Activated CD4-positive, alpha-beta memory T cell treated with anti-CD3 and anti-CD28 coated beads for 36 hours (primary cell): ENCODE measurements at places on chromosomes 1 and 21.

DNA sequence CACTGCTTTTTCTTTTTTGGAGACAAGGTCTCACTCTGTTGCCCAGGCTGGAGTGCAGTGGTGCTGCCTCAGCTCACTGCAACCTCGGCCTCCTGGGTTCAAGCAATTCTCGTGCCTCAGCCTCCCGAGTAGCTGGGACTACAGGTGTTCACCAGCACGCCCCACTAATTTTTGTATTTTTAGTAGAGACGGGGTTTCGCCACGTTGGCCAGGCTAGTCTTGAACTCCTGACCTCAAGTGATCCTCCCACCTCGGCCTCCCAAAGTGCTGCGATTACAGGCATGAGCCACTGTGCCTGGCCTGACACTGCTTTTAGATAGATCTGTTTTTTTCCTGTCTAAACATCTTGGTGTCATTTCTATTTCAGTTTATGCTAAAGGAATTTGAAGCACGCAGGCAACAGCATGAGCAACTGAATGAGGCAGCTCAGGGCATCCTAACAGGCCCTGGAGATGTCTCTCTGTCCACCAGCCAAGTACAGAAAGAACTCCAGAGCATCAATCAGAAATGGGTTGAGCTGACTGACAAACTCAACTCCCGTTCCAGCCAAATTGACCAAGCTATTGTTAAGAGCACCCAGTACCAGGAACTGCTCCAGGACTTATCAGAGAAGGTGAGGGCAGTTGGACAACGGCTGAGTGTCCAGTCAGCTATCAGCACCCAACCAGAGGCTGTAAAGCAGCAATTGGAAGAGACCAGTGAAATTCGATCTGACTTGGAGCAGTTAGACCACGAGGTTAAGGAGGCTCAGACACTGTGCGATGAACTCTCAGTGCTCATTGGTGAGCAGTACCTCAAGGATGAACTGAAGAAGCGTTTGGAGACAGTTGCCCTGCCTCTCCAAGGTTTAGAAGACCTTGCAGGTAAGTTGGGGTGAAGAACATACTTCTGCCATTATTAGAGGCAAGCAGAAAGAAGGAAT lies 106.1 kb upstream of the BMP8A start:
- DNase-seq: no peak

DNA sequence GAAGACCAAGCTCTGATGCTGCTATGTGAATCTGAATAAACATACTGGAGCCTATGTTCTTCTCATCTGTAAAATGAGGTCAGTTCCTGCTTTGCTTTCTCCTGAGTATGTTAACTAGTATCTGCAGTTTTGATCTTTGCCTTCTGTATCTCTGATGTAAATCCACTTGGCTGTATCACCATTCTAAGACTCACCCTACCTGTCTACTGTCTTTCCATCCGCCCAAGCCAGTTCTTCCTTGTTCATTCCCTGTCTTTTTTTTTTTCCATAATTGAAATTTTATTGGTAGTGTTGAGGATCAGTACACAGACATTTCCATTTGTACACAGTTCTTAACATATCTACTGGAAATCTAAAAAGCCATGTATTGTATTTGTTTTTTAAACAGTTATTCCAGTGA lies 31.3 kb downstream of the MAST2 start:
- DNase-seq: no peak

- DNase-seq: no peak
Measured at GRCh38 chr1:26690157-26690556, 5.7 kb upstream of the ARID1A start.

DNA sequence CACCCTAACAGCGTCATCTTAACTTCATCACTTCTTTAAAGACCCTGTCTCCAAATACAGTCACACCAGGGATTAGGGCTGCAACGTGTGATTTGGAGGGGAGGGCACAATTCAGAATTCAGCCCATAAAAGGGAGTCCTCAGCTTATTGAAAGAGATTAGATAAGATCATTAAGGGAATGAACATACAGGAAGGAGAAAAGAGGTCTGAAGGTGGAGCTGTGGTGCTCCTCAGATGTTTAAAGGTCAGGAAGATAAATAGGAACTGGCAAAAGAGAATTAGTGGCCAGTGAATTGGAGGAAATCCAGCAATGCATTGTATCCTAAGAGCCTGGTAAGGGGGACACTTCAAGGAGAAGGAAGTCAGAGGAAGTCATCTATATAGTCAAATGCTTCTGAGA lies 113.5 kb downstream of the PROX1 start:
- no peak for DNase-seq

DNA sequence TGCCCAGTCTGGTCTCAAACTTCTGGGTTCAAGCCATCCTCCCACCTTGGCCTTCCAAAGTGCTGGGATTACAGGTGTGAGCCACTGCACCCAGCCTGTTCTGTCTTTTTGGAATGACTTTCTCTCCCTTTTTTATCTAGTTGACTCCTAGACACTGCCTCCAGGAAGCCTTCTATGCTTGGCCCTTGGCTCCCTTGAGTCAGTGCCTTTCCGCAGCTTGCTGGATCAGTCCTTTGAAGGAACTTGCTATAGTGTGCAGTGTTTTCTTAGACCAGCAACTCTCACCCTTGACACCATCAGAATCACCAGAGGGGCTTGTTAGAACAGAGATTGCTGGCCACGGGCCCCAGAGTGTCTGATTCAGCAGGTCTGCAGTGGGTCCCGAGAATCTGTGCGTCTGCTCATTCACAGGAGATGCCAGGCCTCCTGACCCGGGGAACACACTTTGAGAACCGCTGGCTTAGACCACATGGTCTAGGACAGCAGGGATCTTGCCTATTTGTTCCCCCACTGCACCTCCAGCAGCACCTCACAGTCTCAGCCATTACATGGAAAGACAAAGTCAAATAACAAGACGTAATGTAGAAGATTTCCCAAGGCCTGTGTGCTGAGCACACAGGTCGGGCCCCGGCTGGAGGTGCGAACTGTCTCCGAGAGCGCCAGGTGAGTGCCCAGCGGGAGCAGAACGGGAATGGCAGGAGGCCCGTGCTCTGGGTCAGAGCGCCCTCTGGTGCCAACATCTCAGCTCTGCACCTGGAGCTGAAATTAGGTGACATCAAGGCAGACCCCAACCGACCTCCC lies 27.4 kb upstream of the CTPS1 start:
- DNase-seq: peak; percentile 73

DNA sequence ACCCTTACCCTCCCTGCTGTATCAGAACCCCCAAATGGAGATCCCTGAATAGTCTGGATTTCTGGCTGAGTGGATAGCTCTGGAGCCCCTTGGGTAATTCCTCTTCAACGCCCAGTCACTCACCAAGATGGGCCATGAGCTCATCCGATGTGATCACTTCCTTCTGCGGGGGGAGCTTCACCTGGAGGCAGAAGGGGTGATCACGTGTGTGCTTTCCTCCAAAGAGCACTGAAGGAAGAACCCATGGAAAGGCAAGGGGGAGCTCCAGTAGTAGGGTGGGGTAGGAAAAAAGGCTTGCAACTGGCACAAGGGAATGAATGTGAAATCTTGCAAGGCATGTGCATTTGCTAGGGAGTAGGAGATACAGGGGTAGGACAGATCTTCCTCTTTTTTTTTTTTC lies 5.1 kb downstream of the MINDY1 start:
- no peak for DNase-seq

DNA sequence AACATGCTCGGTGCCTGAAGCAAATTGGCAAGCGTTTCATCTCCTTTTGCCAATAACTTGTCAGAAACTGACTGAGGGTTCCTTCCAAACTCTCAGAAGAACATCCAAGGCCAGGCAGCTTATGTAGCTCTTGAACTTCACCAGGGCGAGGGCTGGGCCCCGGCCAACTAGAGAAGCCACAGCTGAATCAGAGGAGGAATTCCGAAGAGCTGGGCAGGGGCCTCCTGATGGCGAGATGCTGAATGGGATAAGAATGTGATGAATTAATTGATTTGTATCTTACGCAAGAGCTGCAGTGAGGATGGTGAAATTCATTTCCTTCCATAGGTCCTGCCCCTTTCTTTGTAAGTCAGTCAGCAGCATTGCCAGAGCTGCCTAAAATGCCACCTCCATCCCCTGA lies 345.8 kb downstream of the KIF26B start:
- no peak for DNase-seq

- no peak for DNase-seq
Measured at GRCh38 chr1:153384958-153385580, 5.8 kb downstream of the S100A8 start.

- no peak for DNase-seq
Measured at GRCh38 chr1:176073524-176074157, 133.4 kb downstream of the COP1 start.

DNA sequence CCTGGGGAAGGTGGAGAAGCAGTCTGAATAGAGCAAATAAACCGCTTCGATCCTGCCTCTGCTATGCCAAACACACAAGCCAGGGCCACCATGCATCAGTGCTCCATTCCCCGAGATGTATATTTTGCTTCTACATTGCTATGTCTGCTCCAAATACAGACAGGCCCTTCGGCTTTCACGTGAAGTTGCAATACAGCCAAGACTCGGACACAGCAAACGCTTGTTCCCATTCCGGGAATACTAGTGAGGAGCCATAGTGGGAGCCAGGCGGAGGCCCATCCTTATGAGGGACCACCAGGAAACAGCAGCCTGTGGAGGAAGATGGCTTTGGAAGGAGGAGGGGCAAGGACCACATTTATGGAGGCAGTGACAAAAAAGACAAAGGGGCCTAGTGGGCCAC lies 22.6 kb downstream of the ERI3 start:
- DNase-seq: no peak

DNA sequence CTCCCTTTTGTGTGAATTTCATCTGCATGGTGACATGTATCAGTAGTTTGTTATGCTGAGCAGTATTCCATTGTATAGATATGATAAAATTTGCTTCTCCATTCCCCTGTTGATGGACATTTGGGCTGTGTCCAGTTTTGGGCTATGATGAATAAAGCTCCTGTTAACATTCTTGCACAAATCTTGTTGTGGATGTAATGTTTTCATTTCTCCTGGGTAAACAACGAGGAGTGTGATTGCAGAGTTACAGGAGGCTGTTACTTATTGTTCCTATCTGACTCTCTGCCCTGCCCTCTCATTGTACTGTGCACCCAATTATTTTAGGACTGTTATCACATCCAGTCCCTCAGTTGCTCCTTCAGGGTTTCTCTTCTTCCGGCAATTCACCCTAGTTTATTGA lies 24.2 kb downstream of the MAPKAPK2 start:
- DNase-seq: no peak

- peak; percentile 74 for DNase-seq
Measured at GRCh38 chr1:156383023-156383422, 14.0 kb downstream of the RHBG start.

- DNase-seq: no peak
Measured at GRCh38 chr1:86975993-86976550, 61.6 kb downstream of the HS2ST1 start.

GRCh38 chr1:198143797-198144196 lies 13.0 kb upstream of the NEK7 start:
- no peak for DNase-seq

DNA sequence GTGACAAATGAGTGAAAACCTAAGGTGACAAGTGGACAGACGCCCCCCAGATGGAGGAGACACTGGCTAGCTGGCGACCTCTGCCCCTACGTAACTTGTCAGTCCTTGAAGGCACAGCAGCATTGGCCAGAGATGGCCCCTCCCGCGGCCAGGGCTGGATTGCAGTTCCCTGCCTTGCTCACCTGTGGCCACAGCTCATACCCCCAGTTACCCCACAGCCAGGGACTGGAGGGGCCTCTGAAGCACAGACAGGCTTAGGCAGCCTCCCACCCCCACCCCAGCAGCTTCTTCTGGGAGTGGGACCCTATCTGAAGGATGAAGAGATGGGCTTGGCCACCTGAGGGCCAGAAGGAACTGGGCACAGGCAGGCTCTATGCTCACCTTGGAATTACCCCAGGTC lies 3.7 kb downstream of the HES3 start:
- no peak for DNase-seq

DNA sequence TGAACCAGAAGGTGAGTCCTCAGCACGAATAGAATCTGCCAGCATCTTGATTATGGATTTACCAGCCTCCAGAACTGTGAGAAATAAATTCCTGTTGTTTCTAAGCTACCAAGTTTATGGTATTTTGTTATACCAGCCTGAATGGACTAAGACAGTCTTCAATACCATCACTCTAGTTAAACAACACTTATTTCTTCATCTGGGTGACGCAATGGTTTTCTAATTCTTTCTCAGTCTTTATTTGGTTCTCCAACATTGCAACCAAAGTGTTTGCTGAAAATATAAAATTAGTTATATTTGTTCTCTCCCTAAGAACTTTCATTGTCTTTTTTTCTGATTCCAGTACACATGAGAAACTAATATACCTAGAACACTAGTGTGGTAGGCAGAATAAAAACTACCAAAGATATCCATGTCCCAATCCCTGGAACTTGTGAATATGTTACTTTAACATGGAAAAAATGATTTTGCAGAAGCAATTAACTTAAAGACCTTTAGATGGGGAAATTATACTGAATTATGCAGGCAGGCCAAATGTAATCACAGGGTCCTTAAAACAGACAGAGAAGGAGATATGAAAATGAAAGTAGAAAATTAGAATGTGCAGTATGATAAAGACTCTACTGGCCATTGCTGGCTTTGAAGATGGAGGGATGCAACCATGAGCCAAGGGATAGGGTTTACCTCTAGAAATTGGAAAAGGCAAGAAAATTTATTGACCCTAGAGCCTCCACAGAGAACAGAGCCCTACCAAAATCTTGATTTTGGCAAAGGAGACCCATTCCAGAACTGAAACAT lies 1115.1 kb downstream of the PLA2G4A start:
- DNase-seq: no peak

DNA sequence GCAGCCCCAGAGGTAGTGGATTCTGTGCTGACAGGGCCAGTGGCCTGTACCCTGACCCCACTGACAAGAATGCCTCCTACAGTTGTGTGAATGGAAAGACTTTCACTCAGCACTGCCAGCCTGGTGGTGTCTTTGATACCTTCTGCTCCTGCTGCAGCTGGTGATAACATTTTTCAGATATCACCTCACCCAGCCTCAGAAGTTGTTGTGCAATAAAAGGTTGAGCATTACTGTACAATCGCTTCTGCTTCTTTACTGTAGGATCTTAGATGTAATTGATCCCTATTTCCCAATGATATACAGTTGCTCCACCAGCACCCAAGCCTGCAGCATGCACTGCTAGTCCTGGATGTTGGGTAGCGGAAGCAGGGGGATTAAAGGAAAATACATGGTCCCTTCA lies 4.8 kb upstream of the CHIA start:
- DNase-seq: no peak

GRCh38 chr1:154775621-154776605 lies 94.2 kb downstream of the KCNN3 start:
- no peak for DNase-seq

DNA sequence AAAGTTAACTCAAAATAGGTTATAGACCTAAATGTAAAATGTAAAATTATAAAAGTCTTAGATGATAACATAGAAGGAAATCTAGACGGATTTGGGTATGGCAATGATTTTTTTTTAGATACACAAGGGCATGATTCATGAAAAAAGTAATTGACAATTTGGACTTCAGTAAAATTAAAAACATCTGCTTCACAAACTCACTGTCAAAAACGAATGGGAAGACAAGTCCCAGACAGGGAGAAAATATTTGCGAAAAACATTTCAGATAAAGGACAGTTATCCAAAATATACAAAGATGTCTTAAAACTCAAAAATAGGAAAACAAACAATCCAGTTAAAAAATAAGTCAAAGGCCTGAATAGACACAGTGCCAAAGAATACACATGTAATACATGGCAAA lies 9.7 kb upstream of the PTGS2 start:
- no peak for DNase-seq
